ENCODE measurements at places on chromosomes 1 and 21.

DNA sequence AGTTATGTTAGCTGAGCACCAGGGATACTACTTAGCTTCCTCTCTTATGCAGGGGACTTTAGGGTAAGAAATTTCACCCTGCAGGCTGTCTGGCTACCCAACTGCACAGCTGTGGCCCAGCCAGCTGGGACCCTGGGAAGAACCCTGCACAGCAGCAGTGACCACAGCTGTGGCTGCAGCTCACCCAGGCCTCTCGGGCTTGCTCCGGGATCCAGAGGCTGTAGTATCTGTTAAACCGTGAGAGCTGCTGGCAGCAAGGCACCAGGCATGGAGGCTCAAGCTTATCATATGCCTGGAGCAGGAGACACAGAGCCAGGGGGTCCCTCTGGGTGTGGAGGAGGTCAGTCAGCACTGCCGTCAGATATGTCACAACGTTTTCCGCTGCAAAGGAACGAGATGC lies 40.3 kb downstream of the URB1 start:
- DNase-seq: no peak

DNA sequence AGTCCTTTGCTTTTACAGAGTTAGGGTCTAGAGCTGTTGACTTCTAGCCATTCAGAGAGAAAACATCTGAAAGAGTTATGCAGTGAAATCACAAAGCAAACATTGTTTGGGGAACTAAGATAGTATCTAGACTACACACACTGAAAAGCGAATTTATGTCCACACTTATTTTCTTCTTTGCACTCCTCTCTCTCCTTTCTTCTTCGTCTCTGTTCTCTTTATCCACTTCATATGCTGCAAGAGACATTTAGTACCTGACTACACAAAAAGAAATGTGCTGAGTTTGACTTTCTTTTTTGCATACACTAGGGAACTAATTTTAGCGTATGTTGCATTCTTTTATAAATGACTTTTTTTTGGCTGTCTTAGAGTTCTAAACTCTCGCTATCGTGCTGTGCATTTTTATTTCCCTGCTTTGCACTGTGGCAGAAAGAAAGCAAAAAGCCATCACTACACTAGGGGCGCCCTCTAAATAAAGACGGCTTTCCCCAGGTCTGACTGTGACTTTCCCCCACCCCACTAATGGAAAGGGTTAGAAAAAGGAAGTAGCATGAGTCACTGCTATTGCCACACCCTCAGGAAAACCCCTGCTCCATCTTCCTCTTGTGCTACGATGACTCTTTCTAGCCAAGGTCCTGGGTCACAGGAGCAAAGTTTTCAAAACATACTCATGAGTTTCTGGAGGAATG lies 65.7 kb downstream of the MAP3K7CL start:
- DNase-seq: peak; percentile 36

DNA sequence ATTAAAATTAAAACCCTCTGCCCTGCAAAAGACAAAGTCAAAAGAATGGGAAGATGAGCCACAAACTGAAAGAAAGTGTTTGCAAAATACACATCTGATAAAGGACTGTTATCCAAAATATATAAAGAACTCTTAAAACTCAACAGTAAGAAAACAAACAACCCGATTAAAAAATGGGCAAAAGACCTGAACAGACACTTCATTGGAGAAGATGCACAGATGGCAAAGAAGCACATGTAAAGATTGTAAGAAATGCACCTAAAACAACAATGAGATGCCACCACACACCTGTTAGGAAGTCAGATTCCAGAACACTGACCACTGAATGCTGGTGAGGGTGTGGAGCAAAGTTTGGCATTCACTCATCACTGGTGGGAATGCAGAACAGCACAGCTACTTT lies 24.6 kb upstream of the POFUT2 start:
- DNase-seq: no peak

DNA sequence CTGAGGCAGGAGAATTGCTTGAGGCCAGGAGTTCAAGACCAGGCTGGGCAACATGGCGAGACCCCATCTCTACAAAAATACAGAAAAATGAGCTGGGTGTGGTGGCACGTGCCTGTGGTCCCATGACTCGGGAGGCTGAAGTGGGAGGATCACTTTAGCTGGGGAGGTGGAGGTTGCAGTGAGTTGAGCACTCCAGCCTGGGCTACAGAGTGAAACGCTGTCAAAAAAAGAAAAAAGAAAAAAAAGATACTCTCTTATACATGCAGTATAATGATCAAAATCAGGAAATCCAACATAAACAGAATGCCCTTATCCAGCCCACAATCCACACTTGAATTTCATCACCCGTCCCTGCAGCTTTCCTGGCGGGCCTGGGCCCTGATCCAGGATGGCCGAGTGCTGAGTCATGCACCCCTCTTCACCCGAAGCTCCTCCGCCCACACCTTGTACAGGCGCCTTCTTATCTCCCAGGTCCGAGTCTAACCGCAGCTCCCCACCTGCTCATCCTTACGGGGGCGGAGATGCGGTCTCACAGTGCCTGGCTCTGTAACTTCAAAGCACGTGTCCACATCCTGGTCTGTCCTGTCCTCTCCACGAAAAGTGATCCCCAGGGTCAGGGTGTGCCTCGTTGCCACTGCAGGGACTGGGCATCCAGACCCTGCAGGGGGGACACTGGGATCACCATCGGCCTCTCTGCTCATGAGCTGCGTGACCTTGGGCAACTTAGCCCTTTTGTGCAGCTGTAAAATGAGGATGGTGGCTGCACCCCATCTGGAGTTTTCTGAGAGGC lies 120.2 kb upstream of the SLC45A1 start:
- no peak for DNase-seq

- DNase-seq: no peak
These were observed 315.6 kb downstream of the NFIA start for GRCh38 chr1:61397935-61398334.

- DNase-seq: no peak
These were observed 200.5 kb downstream of the TOMM20 start for GRCh38 chr1:234927971-234928640.

GRCh38 chr21:19275065-19275464 lies 871.5 kb upstream of the TMPRSS15 start:
- DNase-seq: no peak

DNA sequence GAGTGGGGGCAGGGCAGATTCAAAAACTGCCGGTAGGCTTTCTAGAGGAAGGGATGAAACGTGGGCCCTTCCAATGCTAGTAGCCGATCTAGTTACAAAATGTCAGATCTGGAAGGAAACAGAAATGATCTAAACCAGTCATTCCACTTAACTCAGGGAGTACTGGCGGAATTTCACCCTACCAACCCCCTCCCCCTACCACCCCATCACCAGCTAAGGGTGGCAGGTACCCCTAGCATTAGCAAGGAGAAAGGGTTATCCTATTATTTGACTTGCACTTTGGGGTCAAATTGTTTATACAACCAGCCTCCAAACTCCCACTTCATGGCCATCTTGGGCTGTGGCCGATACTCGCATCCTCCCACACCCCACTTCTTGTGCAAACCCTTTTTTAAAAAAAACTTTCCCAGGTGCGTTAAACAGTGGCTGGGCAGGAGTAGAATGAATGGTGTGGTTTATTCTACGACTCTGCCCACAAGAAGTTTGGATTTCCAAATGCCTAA lies 644 bp upstream of the MRPL24 start:
- DNase-seq: no peak

DNA sequence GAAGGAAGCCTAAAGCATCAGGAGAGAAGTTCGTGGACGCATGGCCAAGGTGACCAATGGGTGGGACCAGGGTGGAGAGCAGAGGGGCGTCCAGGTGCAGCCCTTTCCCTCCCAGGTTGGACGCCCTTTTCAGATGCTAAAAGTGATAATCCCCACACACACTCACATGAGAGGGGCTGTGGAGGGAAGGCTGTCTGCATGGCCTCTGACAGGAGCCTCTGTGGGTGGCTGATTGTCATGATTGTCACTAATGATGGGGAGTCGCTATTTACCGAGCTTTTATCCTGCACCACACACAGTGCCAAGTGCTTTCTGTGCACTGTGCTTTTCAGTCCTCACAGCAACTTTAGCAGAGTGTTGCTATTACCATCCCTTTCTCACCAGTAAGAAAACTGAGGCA lies 27.1 kb upstream of the C1QA start:
- no peak for DNase-seq

DNA sequence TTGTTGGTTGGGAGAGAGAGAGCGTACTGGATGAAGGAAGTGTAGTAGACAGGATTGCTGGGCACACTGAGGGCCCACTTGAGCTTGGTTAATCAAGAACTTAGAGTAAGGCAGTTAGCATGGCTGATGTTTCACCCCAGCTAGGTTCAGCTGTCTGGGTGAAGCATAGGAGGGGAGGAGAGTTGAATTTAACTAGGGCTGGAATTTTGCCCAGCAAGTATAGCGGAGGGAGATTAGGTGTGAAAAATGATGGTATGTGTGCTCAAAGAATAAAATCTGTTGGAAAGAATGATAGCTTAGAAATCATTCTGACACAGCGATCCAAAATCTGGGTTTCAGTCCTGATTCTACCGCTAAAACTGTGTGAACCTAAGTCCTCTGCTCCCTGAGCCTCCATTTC lies 461.5 kb upstream of the PROX1 start:
- DNase-seq: no peak

DNA sequence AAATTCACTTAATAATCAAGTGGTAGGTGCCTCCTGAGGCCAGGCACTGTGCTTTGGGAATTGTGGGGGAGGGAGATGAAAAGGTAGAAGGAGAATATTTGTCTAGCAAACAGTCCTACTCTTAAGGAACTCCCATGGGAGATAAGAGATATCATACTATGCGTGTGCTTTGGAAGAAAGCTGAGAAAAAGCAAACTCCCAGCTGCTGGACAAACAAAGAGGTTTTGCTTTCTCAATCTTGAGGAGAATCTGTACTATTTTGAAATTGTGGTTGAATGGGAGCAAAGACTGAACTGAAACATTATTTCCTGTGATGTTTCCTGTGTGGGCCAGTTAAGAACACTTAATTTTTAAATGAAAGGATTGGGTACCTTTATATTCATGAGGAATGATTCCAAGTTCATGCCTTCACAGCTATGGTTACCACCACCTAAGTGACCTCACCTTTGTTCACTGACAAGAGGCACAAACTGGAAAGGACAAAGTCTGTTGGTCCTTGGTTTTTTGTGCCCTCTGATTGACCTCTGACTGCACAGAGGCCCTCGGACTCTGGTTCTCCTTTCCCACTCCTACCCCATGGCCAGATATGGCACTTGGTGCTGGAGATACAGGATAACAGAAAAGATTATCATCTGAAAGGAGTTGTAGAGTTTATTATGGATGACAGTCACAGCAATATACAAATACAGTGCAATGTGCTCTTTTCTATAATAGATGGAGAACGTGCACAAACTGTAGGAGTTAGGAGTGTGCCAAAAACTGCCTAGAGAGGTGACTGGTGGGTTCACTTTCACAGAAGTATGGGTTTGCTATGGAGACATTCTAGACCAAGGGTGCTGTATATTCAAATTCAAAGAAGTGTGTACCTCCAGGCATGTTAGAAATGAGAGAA lies 1.6 kb downstream of the CD53 start:
- no peak for DNase-seq

DNA sequence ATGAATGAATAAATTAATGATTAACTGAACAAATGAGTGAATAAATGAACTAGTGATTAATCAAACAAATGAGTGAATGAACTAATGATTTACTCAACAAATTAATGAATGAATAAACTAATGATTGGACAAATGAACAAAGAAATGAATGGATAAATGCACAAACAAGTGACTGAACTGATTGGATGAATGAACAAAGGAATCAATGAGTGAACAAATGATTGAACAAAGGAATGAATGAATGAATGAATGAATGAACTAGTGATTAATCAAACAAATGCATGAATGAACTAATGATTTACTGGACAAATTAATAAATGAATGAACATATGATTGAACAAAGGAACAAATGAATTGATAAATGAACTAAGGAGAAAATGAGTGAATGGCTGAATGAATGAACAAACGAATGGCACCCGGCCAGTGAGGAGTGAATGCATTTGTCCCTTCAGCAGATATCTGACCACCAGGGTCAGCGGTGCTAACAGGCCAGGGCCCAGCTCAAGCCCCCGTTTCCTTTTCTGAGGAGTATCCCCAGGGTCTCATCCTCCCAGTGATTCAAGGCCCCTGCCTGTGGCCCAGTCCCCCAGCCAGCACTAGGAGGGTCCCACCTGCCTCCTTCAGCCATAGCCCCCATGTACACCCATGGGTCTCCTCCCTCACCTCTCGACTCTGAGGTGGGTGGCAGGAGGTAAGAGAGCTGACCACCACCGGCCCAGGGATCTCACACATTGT lies 49.9 kb downstream of the WNT9A start:
- no peak for DNase-seq

DNA sequence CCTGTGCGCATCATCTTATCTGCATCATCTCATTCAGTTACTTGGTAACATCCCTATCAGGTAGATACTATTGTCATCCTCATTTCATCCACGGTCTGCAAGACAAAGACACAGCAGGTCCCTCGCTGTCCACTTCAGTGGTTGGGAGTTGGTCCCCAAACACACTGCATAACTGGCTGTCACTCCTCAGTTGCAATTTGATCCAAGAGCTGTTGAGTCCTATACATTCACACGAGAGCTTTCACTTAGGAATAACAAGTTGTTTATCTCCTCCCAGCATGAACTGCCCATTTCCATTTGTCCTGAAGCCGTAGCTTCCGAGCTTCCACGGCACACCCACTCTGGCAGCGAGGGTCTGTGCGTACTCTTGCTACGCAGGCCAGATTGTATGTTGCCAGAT lies 472.0 kb downstream of the CAMTA1 start:
- no peak for DNase-seq

DNA sequence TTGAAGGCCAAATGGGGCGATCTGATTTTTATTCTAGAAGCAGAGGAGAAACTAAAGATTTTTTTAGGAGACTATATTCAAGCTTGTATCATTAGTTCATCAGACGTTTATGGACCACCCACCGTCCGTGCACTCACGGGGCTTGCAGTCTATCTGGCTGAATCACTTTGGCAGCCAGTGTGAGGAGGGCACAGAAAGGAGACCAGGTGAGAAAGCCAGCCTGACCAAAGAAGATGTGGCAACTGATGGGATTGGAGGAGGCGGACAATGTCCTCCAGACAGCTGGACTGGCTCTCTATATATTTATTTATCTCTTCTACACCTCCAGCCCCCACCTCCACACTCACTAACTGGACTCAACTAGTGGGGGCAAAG lies 822 bp upstream of the ELOVL1 start:
- DNase-seq: no peak

DNA sequence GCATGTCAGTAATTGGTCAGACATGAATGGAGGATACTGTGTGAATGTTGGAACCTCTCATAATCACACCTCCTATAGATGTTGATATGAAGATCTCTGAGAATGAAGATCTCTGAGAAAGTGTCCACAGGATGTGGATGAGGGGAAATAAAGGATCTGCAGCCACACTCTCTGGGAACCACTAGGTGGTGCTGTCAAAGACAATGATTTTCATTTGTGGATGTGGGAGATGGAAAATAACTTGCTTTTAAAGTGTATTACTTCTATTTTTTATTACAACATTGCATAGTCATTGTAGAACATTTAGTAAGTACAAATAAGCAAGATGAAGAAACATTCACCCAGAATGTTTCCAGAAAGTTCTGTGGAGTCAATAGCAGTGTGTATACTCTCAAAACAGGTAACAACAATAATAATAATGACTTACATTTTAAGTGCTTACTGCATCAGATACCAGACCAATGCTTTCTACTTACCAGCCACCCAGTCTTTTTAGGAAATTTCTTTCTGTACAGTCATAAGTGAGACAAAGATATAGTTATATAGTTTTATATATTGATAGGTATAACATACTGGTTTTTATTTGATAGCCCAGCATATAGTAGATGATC lies 128.2 kb downstream of the ATG4C start:
- DNase-seq: no peak
